ENCODE measurements at places on chromosomes 5 and 9.

- peak; percentile 87 for ATAC-seq
Measured at GRCh38 chr5:139246394-139246793, 47.1 kb upstream of the MATR3 start.

DNA sequence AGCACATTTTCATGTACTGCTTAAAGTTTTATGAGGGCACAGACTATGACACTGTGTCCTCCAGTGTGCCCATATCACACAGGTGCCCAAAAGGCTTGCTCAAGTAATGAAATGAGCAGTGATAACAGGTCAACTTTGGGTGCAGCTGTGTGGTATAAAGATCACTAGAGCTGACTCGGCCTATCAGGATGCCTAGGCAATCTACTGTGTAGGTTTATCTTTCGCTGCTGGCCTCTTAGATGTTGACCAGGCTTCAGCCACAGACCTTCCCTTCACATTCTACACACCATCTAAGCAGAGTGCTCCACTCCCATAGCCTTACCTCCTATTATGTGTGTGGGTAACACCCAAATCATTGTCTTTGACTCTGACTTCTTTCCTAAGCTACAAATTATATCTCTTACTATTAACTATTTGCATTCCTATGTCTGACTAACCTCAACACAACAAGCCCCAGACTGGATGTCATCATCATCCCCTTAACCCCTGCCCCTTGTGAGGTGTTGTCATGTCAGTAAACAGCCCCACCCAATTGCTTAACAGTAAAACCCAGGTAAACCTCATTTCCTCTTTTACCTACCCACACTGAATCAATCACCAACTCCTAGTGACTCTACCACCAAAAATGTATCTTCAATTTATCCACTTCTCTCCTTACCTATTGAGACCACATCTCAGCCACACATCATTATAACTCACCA is 2.5 kb downstream of the SREK1IP1 start:
- no peak for ATAC-seq

- ATAC-seq, result no peak
Measured at GRCh38 chr9:33164138-33164809, 2.9 kb downstream of the B4GALT1 start.

DNA sequence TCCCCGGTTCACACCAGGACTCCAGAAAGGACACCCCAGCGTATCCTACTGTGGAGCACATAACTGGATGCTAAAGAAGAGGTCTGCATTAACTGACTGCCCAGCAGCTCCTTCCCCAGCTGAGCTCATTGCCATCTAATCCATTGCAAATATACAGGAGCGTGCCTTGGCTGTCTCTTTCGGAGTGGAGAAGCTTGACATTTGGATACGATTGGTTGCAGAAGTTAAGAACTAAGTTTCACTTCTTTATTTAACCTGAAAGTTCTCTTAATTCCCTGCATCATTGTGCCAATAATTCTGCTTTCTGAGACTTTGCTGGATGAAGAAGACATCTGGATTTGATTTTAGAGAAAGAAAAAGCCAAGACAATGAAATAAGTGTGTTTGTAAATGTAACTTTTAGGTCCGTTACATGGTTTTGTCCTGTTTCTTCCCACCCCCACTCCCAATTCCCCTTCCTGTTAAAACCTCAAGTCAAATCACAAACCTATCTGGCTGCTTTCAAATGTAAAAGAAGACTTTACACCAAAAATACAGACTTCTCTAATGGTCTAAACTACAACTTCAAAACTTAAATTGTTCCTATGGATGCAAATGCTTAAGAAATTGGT is 33.9 kb downstream of the TAS2R1 start:
- no peak for ATAC-seq

GRCh38 chr5:67012171-67012570 is 184.4 kb downstream of the CD180 start:
- peak; percentile 92 for ATAC-seq

DNA sequence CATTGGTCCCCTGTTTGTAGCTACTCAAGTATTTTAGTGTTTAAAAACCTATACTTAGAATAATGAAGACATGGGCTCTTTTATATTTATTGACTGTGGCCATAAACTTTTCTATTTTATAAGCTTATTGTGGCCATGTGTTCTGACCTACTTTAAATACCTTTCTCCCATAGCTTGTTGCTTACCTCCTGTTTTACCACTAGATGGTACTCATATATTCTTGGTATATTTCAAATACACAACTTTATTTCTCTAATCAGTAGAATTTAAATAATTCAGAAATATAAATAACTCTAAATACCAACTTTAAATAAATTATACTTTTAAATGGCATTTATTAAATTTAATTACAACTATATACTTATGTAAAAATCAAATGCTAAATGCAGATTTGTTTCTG is 498.0 kb downstream of the PRDM9 start:
- ATAC-seq, result no peak

- ATAC-seq, result no peak
Measured at GRCh38 chr5:15834596-15835245, 334.7 kb downstream of the FBXL7 start.

DNA sequence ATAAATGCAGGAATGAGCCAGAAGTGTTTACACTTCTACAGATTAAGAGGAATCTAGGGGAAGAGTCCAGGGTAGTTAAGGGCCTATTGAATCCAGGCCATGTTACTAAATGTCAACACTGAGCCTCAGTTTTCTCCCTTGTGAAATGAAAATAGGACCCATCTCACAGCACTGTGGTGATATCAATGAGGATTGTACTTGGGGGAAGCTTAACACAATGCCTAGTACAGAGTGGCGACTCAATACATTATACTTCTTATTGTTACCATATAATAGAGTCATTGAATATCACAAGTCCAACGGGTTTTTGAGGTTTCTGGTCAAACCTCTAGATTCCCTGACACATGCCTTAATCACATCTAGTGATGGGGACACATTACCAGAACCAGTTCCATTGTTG is 4.6 kb downstream of the TRUB2 start:
- ATAC-seq, result no peak

- no peak for ATAC-seq
Measured at GRCh38 chr5:60163762-60164161, 270.2 kb upstream of the PDE4D start.

GRCh38 chr9:98225015-98225442 is 30.4 kb downstream of the TBC1D2 start:
- ATAC-seq, result no peak

GRCh38 chr5:79759436-79759835 is 69.8 kb downstream of the CMYA5 start:
- ATAC-seq, result no peak

DNA sequence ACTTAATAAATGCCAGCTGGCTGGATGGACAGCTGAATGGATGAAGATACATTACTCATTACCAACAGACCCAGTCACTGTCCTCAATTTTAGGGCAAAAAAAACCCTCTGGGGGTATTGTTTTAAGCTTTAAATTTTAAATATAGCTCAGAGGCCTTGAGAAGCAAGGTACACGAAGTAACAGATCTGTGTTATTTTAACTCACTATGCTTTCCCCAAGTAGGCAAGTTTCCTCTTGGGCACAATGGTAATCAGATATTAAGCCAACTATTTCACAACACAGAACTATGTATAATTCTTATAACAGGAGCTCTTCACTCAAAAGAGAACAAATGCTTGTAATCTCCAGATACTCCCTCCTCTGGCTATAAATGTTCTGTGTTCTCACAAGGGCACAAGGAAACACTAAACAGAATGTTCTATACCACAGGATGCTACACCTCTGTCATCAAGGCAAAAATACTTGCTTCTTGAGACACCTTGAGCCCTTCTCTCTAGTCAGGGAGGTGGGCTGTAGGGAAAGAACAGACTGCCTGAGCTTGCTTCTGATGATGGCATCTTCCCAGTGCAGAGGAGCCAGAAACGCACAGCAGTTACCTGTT is 443.8 kb downstream of the SPOCK1 start:
- no peak for ATAC-seq

GRCh38 chr9:94779031-94779430 is 52.5 kb downstream of the AOPEP start:
- ATAC-seq, result no peak

- ATAC-seq, result no peak
Measured at GRCh38 chr5:113984928-113985327, 376.9 kb upstream of the KCNN2 start.

DNA sequence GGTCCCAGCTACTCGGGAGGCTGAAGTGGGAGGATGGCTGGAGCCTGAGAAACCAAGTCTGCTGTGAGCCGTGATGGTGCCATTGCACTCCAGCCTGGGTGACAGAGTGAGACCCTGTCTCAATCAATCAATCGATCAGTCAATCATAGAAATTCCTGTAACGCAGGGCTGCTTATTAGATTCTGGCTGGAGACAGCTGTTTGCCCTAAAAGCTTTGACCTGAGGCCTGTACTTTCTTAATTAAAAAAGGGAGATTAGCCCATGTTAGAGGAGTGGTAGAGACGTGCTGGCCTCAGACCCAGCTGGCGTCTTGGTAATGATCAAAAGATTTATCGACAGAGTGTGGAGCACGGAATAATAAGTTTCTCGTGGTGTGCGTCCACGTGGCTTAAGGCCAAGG is 40.5 kb upstream of the HMCN2 start:
- no peak for ATAC-seq

- no peak for ATAC-seq
Measured at GRCh38 chr5:178094345-178094744, 19.0 kb upstream of the N4BP3 start.

DNA sequence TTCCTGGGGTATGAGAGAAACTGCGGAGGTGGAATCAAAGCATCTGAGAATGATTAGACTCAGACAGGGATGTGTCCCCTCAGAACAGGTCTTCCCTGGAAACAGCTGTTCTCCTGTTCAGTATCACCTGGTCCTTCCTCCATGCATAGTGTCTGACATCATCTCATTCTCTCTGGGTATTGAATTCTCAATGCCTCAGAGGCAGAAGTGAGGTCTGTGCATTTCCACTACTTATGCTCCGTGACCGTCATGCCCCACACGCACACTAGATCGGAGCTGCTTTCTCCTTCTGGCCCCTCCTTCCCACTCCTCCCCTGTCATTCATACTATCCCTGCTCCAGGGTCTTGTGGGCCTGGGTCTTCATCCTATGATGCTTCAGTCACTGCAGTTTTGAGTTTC is 61.4 kb upstream of the DAB2IP start:
- ATAC-seq, result no peak

- ATAC-seq, result no peak
Measured at GRCh38 chr9:15133488-15133887, 173.5 kb downstream of the TTC39B start.

DNA sequence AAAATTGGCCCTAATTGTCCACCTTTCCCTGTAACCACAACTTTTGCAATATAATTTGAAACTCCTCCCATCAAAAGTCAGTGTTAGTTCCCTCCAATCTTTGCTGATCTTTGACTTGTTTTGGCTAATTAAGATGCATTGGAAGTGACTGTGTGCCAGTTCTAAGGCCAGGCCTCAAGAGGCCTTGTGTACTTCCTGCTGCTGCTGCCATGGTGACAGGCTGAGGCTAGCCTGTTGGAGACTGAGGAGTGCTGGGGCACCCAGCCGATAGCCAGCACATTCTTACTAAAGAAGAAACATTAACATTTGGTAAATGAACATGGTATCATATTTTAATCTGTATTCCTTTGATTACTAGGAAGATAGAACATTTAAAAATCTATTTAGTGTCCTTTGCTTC is 86.5 kb downstream of the SREK1 start:
- ATAC-seq, result no peak

DNA sequence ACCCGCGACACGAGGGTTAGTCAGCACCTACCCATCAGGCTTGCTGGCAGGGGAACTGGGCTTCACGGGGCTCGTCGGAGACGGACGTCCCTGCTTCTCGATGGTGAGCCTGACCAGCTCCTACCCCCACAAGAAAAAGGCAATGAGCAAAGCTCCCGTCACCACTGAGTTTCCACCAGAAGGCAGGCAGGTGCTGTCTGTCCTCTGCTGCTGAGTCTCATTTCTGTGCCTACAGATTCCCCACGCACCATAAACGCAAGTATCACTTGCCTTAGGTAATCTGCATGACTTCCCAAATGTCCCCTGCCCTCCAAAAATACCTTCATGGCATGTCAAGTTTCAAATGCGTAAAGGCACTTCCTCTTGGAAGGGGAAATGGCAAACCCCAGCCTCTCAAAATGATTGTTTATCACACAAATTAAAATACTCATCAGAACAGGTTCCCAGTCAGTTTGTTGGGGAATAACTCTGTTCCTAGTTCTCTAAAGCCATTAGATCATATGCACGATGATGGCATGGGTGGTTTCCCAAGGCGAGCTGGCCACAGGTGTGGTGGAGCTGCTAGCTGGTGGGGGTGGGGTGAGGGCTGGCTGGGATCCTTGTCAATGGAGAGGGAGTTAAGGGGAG is 85.0 kb downstream of the PRRT1B start:
- peak; percentile 47 for ATAC-seq

DNA sequence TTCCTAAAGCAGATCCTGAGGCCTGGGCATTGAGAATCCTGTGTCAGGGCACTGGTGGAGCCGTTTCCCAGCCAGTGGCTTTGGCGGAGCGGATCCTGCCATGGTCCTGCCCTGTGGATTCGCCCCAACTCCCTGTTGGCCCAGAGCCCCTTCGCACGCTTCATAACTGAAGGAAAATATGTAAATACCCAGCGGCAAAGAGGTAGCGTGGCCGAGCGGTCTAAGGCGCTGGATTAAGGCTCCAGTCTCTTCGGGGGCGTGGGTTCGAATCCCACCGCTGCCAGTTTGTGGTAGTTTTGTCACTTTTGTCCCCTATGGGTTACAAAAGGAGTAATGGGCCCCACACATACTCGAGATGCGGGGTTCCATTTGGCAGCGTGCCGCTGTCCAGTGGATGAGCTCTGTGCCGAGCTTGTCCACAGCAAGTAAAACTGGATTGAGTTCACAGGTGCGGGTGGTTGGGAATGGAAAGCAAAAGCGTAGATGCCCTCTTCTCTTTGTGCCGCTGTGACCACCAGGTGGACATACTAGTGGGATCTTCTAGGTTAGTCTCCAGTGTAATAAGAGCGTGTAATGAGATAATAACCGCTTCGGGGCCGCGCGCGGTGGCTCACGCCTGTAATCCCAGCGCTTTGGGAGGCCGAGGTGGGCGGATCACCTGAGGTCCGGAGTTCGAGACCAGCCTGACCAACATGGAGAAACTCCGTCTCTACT is 17.3 kb downstream of the TRIM7 start:
- ATAC-seq, result no peak

GRCh38 chr9:137412431-137412830 is 10.5 kb downstream of the EXD3 start:
- no peak for ATAC-seq

GRCh38 chr5:167602067-167602466 is 689.4 kb upstream of the WWC1 start:
- ATAC-seq, result no peak

DNA sequence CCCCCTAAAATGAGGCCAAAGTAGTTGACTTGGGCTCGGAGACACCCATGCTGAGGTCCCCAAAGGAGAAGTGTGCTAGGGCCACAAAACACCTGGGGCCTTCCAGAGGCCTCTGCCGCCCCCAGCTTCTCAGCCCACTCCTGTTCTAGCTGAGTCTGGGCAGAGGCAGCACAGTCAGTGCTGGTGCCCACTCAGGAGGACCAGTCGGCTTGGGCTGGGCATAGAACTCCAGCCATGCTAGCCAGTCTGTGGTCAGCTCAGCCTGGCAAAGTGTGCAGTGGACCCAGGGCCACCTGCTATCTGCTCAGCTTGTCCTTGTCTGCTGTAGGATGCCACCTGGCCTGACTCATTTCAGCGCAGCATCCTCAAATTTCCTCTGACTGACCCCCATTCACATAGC is 254.6 kb downstream of the FSTL4 start:
- no peak for ATAC-seq

Data from activated CD4-positive, CD25-positive, alpha-beta regulatory T cell treated with anti-CD3 and anti-CD28 coated beads, Interleukin-2, amount 50 U/mL, for 24 hours (primary cell).